ENCODE measurements at places on chromosomes 16 and 17.

GRCh38 chr16:56610017-56610608 is 1.7 kb downstream of the MT2A start:
- no peak for DNase-seq

- no peak for DNase-seq
Observed at GRCh38 chr17:77801545-77802332, 156.8 kb upstream of the TNRC6C start.

GRCh38 chr16:50390914-50391716 is 22.3 kb upstream of the BRD7 start:
- DNase-seq: no peak

DNA sequence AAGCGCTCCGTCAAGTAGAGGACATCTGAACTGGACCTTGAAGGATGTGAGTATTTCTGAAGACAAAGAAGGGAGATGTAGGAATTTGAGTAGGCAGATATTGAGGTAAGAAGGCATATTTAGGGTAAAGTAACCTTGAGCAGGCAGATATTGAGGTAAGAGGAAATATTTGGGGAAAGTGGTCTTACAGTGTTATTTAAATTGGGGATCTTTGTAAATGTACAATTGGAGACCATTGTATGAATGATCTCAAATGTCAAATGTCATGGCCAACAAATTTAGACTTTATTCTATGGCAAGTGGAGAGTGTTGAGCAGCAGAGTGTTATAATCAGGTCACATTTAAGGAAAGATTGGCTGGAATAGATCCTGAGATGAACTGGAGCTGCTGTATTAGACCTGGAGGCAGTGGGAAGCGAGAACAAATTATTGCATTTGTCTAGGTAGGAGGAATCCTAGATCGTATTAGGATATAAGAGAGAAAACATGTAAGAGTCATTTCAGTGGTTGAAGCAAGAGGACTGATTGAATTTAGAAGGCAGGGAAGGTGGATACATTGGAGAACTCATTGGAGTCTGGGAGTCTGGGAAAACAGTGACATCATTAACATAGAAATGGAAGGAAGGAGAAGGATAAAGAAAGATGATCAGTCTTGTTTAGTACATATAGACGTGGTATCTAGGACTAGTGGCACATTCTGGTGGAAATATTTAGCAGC is 165.6 kb downstream of the MAP2K6 start:
- no peak for DNase-seq

GRCh38 chr16:88420496-88420895 is 32.6 kb upstream of the ZFPM1 start:
- DNase-seq: no peak

- no peak for DNase-seq
Observed at GRCh38 chr17:82602986-82603710, 45.1 kb downstream of the WDR45B start.

DNA sequence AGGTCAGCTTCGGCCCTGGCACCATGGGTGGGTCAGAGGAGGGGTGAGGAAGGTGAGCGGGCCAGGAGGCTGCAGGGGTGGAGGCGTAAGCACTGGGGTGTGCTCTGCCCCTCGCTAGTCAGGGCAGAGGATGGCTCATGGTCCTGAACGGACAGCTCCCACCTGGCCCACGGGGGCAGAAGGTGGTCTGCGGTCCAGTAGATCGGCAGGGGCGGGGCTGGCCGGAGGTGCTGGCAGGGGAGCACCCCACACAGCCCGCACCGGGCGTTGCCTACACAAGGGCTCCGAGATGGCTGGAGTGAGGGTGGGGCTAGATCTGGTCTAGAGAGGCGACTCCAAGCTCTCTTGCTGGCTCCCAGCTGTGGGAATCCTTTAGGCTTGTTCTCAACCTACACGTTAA is 8.2 kb downstream of the NPTX1 start:
- DNase-seq: no peak

GRCh38 chr16:6827267-6827666 is 505.4 kb upstream of the RBFOX1 start:
- DNase-seq: no peak
